Activated gamma-delta T cell treated with anti-CD3 and anti-CD28 coated beads, Interleukin-2, amount 50 U/mL, for 16 hours (primary cell): ENCODE measurements at places on chromosomes 7 and 10.

- no peak for DNase-seq
Measured at GRCh38 chr10:102696736-102697135, 17.5 kb downstream of the ARL3 start.

DNA sequence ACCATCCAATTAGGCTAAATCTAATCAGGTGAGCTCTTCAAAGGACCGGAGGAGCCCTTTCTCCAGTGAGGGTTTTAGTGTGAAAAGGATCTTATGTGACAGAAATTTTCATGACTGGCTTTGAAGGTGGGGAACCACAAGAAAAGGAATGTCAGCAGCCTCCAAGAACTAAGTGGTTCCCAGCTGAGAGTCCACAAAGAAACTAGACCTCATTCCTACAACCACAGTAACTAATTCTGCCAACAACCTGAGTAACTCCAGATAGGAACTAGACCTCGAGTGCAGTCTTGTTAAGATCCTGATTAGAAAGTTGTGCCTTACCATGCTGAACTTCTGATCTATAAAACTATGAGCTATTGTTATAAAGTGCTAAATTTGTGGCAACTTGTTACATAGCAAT, 51.3 kb downstream of the PCLO start:
- DNase-seq = no peak

DNA sequence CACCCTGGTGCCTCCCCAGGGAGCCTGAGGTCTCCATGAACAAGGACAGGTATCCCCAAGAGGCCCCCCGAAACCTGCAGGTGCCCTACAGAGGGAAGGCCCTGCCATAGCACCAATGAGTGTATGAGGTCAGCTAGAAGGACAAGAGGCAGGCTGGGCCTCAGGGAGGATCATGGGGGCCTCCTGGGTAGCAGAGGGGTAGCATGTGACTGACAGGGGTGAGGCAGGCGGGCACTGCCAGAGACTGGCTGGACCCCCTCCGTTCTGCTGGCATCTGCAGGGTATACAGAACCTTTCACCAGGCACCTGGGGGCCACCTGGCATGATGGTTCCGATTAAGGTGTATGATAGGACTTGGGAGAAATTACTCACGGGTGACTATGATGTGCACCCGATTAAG, 79.2 kb upstream of the KCTD7 start:
- no peak for DNase-seq

- DNase-seq = no peak
Measured at GRCh38 chr10:73780301-73780700, 1.5 kb upstream of the CHCHD1 start.

- DNase-seq = no peak
Measured at GRCh38 chr10:33227489-33227888, 107.0 kb downstream of the NRP1 start.

DNA sequence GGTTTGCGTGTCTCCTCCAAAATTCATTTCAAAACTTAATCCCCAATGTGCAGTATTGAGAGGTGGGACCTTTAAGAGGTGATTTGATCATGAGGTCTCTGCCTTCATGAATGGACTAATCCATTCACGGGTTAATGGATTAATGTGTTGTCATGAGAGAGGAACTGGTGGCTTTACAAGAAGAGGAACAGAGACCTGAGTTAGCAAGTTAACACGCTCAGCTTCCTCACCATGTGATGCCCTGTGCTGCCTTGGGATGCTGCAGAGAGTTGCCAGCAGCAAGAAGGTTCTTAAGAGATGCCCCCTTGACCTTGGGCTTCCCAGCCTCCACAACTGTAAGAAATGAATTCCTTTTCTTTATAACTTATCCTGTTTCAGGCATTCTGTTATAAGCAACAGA, 3.7 kb upstream of the TCTN3 start:
- no peak for DNase-seq

DNA sequence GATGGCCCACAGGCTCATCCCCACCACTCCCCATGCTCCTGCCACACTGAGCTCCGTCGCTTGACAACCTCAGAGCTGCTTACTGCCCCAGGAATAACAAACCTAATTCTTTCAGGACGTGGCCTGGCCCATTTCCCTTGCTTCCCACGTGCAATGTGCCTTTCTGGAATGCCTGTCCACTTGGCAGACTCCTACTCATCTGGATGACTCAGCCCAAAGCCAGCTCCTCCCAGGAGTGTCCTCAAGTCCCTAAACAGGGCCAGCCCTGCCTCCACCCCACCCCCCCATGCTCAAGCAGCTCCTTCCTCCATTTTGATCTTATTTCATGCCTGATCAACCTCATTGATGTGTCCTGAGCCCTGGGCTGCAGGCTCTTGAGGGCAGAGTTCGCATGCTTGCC, 164.9 kb upstream of the RNF32 start:
- DNase-seq = no peak

DNA sequence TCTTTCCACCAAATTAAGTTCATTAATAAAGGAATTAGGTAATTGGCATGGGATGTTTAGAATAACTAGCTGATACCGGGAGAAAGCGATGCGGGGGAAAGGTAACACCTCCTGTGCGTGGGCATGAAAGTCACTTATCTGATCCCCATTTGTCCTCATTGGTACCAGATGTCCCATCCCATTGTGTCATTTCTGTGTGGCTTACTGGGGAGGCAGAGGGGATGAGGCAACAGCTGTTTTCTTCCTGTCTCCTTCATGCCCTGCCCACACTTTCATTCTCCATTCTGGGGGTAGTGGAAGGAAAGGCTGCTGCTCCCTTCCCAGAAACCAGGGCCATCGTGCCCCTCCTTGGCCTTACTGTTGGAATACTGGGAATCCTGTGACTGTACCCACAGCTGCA, 27.1 kb downstream of the EEPD1 start:
- no peak for DNase-seq

GRCh38 chr7:151432658-151433521, 7.1 kb downstream of the CRYGN start:
- DNase-seq = peak; percentile 47

- DNase-seq = no peak
Measured at GRCh38 chr7:20224025-20224424, 6.8 kb upstream of the MACC1 start.
